ENCODE measurements at places on chromosomes 12 and 14. TPM values are rescaled to one million over a fixed set of nuclear protein-coding genes. Genes with fewer than 3 reads are reported as not detected.

- no peak for DNase-seq
These were observed 250.6 kb downstream of the DAD1 start for GRCh38 chr14:22338381-22338780.

The LMNTD1 gene
- total RNA-seq, result not detected

The CCDC175 gene
- total RNA-seq, result 0.20 TPM

DNA sequence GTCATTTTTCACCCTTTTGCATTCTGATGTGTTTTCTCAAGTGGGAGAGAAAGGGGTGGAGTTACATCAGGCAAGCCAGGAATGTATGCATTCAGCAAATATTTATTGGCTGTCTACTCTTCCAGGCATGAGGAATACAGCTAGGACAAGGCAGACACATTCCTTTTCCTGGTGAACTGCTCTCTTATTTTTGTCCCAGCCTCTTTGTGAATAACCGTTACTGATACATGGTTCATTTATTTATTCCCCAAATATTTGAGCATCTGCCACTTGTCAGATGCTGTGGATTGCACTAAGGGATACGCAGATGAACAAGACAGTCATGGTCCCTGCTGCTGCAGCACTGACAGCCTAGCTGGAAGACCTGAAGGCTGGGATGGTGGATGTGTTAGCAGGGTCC, 6.1 kb downstream of the PELI2 start:
- no peak for DNase-seq

DNA sequence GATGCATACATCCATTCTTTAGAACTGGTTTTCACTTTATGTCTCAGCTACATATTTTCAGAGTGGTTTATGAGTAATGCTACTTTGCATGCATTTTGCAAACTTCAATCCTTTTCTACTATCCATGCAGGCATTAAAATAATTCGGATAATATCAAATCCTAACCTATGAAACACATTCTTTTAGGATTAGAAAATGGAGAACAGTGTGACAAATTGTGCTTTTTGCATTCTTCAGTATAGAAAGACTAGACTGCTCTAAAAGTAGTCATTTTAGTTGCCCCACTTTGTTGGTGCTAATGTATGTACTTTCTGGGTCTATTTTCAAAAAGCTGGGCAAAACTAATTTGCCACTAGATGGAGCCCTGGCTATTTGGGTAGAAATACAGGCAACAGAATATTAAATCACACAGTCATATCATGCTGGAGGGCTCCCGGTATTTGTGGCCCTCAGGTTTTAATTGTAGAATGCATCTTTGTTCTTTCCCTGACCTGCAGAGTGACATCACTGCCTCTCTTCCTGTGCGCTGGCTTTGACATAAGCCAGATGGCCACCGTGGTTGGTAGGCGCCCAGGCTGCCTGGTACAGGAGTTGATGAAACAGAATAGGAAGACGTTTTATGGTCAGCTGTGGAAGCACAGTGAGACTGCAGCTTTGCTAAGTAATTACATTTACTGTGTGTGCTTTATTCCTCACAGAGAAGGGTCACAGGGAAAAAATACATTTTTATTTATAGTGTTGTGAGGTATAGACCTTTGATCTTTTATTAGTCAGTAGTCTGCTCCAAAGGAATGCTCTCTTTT, 28.1 kb downstream of the MSRB3 start:
- no peak for DNase-seq

DNA sequence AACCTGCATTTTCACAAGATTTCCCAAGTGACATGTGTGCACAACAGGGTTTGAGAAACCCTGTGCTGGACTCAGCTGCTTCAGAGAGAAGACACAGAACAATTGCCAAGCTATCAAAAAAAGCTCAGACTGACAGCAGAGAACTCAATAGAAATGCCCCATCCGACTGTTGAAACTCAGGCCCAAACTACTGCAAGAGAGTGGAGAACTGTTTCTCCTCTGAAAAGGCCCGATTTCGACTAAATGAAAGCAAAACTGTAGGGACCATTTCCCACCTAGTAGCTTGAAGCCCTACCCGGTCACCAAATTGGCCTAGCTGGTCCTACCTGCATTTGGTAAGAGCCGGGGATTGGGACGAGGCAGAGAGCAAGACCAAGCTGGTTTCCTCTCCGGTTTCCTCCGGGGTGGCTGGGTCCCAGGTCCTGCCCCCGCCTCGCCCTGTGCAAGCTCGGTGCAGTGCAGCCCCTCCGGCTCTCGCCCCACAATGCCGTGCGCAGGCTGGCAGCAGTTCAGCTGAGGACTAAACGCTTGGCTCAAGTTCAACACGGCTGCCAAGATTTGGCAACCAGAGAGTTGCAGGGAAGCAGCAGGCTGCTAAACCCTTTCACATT, 1180.6 kb downstream of the VRK1 start:
- DNase-seq, result no peak

The PZP gene
- 0.24 TPM for total RNA-seq

GRCh38 chr14:51912112-51912786, 51.8 kb downstream of the GNG2 start:
- DNase-seq, result no peak

- no peak for DNase-seq
These were observed 251.0 kb upstream of the FOXG1 start for GRCh38 chr14:28515571-28515970.

The SERPINA12 gene
- not detected for total RNA-seq

DNA sequence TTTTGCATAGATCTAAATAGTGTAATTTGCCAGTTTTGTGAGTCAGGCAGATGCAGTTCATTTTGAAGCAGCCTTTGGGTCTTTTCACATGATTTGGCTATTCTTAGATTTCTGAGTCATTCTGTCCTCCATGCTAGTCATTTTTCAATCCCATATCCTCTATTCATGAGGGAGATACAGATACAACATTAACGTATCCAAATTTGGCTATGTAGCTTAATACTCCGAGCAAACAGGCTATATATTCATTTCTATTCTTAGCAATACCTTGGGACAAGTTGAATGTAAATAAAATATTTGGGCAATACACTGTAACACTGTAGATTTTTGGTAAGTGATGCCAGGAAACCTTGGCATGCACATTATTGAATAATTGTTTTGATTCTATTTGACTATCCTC, 270.7 kb upstream of the PDE3A start:
- no peak for DNase-seq

The ISCU gene
- total RNA-seq, result 69.7 TPM

DNA sequence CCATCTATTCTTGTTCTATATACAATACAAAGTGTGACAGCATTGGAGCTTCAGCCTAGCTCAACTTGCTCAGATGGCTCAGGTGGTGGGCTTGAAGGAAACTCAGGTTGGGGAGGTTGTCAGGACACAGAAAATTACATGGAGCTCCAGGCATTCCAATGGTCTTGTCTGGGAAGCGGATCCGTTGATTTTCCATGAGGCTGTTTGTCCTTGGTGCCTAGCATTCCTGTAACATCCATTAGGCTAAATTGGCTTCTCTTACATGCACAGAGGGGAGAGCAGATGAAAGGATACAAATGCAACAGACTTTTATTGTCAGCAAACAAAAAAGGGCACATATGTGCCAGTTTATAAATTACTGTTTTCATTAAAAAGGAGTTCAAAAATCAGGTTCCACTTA, 75.5 kb upstream of the OTX2 start:
- DNase-seq, result no peak

The FSCB gene
- total RNA-seq, result not detected

DNA sequence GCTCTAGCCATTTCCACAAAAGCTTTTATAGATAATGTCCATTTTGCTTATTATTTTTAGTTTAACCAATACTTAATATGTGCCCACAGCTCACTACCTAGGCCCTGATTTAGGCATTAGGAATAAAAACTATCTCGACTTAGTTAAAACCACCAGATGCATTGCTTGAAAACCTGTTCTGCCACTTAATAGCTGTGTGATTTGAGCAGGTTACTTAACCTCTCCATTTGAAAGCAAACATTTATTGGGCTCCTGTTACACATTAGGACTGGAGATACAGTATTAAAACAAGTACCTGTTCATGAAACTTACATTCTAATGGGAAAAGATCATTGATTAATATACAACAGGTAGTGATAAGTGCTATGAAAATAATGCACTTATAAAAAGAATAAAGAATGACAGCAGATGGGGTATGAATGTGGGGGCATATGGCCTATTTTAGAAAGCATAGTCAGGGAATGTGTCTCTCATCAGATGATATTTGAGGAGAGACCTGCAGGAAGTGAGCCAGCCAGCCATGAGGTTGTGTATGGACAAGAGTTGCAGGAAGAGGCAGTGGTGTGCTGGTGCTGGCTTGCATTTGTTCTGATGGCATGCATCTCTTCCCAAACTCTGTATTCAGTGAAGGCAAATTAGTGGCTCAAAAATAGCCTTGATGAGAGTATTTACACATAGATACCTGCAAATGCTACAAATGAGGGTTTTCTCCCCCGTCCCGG, 34.3 kb downstream of the NOPCHAP1 start:
- DNase-seq, result no peak

DNA sequence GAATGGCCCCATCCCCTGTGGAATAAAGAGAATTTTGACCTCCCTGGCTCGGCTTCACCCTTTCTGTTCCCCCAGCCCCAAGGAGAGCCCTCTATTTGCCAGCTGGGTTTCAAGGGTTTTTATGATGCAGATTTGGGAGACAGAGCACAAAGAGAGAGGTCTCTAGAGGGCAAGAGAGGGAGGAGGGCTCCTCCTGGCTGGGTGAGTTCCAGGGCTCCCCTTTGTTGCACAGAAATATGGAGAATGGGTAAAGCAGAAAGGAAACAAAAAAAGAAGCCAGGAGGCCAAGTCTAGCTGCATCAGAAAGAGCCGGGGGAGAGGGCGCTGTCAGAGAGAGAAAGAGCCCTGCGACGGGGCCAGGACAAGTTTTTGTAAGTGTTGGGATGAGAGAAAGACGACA, 319.6 kb upstream of the RTL1 start:
- no peak for DNase-seq

DNA sequence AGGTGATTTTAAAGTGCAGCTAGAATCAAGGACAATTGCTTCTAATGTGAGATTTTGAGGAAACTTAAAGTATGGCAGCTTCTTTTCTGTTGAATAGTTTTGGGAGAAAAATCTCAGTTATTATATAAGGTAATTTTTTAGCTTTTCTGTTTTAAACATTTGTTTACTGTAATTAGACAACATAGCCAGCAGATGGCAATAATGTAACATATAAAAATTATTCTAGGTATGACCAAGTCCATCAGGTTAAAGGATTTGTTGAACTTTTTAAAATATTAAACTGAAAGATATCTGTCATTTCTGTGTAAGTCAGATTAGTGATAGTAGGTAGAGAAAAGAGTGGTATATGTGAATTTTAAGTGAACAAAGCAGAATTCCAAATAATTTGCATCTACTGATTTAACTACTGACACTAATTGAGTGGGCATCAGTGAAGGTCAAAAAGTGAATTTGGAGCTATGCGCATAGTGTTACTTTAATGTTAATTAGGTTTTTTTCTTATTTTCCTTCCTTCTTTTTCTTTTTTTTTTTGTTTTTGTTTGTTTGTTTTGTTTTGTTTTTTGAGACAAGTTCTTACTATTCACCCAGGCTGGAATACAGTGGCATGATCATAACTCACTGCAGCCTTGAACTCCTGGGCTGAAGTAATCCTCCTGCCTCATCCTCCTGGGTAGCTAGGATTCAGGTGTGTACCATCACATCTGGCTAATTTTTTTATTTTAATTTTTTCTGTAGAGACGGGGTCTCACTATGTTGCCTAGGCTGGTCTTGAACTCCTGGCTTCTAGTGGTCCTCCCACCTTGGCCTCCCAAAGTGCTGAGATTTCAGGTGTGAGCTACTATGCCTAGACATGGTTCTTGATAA, 18.6 kb downstream of the PRORP start:
- DNase-seq, result no peak

GRCh38 chr12:15050659-15051058, 77.8 kb downstream of the PDE6H start:
- DNase-seq, result no peak

DNA sequence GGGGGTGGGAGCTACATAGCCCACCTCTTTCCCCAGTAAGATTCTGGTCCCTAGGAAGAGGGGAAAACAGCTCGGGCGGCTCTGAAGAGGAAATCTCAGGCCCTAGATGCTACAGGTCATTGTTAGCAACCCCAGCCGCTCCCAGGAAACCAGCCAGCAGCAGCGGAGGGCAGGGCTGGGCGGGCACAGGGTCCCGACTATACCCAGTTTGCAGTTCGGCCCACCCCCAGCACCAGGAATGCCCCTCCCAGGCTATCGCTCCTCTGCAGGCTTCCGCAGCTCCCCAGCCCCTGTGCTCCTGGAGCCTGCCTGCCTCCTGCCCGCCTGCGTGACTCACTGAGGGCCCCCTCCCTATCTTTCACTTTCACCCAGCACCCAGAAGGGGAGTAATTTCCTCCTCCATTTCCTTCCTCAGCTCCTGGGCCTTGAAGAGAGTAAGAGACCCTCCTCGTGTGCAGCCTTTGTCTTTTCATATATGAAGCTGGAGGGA, 27.2 kb upstream of the PNMA1 start:
- no peak for DNase-seq

DNA sequence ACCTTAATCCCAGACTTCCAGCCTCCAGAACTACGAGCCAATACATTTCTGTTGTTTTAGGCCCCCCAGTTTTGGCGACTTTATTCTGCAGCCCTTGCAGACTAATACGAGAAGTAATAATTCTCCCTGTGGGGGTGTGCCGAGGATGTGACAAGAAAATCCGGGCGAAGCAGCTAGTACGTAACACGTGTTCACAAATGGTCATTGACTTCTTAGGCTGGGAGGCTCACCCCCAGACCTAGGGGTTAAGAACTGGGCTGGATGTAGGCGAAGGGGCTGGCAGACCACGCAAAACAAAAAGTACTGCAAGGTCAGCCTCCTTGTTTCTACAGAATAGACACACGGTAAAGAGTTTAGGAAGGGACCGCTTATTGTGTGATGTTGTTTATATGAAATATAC, 69.8 kb upstream of the ESRRB start:
- DNase-seq, result peak; percentile 0

The NINJ2 gene
- total RNA-seq, result 3.0 TPM
